Fibroblast of skin of left quadriceps (primary cell): ENCODE measurements at places on chromosomes 11 and 22.

DNA sequence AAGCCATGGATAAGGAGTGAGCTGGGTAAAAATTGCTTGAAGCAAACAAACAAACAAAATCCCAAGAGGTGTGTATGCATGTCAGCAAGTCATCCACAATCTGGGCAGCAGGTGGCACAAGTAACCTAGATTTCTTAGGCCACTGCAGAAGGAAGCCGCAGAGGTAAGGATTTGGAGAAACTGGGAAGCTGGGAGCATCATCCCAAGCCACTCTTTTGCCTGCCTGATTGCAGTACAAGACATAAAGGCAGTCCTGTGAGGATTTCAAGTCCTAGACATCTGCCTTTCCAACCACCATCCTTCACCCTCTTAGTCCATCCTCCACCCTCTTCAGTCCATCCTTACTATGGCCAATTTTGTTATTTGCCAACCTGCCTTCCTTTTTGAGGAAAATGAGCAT lies 67.2 kb upstream of the BMAL1 start:
- peak; percentile 51 for DNase-seq

- DNase-seq, result no peak
Measured at GRCh38 chr11:21615955-21616371, 576.9 kb upstream of the ANO5 start.

GRCh38 chr22:30399718-30400117 lies 2.9 kb downstream of the SEC14L2 start:
- no peak for DNase-seq

DNA sequence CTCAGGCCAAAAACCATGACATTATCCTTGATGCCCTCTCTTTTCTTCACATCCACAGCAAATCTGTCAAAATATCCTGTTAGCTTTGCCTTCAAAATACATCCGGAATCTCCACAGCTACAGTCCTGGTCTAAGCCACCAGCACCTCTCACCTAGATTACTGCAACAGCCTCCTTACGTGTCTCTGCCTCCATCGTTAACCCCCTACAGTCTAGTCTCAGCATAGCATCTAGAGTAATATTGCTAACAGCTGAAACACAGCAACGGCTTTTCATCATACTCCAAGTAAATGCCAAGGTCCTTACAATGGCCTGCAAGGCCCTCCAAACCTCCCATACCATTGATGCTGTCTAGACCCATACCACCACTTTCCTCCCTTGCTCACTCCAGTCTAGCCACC lies 4.4 kb downstream of the TSG101 start:
- DNase-seq, result no peak

GRCh38 chr11:132913886-132914285 lies 618.4 kb downstream of the OPCML start:
- no peak for DNase-seq

- no peak for DNase-seq
Measured at GRCh38 chr11:1352696-1353382, 36.9 kb upstream of the BRSK2 start.

GRCh38 chr22:48332438-48333322 lies 1495.0 kb downstream of the BRD1 start:
- no peak for DNase-seq

DNA sequence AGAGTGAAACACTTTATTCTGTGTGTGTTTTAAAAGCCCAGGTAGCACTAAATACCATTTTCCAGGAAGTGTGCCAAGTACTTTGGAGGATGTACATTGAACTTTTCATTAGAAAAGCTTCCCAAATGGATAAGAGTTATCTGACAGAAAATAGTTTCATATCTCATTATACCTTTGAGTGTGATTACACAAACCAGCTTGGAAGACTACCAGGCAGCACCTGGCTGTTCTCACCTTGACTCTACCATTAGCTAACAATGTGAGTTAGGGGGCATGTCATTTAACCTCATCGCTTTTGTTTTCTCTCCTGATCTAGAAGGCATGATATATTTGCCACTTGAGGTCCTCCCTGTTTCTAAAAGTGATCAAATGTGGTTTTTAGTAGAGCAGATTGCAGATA lies 50.2 kb downstream of the GRM5 start:
- DNase-seq, result no peak

GRCh38 chr22:37943136-37943824 lies 10.1 kb downstream of the C22orf23 start:
- DNase-seq, result no peak

- no peak for DNase-seq
Measured at GRCh38 chr11:17601676-17602075, 54.6 kb downstream of the OTOG start.

DNA sequence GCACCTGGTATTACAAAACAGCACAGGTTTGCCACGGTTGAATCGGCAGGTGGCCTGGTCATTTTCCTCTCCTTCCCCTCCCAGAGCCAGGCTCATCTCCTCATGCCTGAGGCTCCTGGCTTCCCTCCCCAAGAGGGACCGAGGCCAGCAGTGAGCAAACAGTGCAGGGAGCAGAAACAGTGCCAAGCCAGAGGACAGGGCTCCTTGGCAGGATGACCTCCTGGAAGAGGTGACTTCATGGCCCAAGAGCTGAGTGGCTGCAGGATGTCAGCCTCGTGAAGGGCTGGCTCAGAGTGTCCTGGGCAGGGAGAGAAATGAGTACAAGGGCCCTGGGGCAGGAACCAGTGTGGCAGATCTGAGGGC lies 22.8 kb upstream of the PPFIA1 start:
- no peak for DNase-seq

- DNase-seq, result no peak
Measured at GRCh38 chr11:7538466-7539454, 25.0 kb downstream of the PPFIBP2 start.

GRCh38 chr11:2703363-2704141 lies 3.8 kb upstream of the KCNQ1OT1 start:
- peak; percentile 53 for DNase-seq

DNA sequence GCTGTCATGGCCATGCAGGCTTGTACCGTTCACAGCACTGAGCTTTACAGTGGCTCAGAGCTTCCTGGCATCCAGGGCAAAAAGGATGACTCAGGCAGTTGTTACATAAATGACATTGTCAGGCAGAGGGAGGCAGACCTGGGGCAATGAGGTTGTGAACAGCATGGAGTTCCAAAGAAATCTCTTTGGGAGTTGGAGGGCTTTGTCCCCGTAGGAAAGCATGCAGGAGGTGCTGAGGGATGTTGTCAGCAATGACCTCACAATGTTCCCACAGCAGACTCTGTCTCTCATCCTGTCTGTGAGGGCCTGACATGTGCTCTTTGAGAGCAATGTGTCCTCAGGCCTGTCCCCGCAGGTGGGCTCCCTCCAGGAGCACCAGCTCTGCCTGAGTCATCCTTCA lies 25.9 kb upstream of the PDE2A start:
- DNase-seq, result no peak

DNA sequence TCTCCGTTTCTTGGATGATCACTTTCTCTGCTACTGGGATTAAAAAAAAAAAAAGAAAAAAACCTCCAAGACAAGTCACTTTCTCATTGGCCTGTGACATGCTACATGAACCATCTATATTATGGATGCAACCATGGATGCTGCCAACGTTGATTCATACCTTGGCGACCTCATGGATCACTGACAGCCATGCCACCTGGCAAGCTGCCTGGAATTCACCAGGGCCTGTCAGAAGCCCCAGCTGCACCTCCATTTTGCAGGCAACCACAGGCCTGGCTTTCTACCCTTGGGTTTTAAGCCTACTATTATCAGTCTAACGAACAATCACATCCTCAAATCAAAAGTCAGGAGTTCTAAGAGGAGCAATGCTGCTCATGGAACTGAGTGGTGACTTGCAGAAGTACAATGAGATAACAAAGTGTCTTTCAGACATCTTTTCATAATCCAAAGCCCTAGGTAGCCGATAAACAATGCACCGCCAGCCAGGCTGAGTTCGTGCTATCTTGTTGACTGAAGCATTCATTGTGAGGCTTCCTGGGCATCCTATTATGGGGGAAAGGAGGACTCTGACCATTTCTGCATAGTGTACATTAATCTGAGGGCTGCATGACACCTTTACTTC lies 48.0 kb upstream of the CADM1 start:
- DNase-seq, result no peak

GRCh38 chr11:10443152-10443551 lies 11.9 kb upstream of the AMPD3 start:
- DNase-seq, result no peak

GRCh38 chr11:102559839-102560238 lies 29.3 kb upstream of the MMP7 start:
- DNase-seq, result no peak

DNA sequence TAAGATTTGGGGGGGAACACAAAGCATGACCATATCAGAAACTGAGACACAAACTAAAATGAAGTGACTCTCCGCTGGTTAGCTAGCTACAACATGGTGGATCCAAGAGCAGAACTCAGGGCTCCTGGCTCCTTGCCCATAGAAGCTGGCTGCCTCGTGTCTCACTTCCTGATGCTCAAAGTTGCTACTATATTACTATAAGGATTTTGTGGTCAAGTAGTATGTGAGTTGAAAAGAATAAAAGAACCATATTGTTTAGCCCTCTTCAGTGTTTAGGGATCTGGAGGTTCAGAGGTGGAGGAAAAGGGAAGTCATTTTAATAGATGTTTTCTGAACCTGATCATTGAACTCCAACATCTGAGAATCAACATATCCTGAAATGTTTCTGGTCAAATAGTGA lies 16.9 kb upstream of the SIK2 start:
- peak; percentile 73 for DNase-seq

GRCh38 chr11:68673306-68673945 lies 10.9 kb upstream of the GAL start:
- no peak for DNase-seq

- DNase-seq, result no peak
Measured at GRCh38 chr11:64303109-64304031, 2.0 kb upstream of the ESRRA start.

DNA sequence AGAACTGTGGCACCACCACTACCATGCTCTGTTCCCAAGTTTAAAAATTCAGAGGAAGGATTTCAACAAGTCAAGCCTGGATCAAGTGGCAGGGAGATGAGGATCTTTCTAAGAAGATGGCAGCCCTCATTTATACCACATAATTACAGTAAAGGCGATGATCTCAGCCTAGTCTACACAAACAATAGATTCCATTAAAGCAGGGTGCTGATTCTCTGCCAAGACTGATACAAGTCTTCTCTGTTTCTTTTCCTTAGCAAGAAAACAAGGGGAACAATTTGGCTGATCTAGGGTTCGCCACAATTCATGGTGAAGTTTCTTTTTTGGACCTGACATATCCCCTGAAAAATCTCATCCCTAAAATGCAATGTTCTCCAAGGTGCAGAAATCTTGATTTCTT lies 73.9 kb downstream of the PPFIBP2 start:
- DNase-seq, result no peak

DNA sequence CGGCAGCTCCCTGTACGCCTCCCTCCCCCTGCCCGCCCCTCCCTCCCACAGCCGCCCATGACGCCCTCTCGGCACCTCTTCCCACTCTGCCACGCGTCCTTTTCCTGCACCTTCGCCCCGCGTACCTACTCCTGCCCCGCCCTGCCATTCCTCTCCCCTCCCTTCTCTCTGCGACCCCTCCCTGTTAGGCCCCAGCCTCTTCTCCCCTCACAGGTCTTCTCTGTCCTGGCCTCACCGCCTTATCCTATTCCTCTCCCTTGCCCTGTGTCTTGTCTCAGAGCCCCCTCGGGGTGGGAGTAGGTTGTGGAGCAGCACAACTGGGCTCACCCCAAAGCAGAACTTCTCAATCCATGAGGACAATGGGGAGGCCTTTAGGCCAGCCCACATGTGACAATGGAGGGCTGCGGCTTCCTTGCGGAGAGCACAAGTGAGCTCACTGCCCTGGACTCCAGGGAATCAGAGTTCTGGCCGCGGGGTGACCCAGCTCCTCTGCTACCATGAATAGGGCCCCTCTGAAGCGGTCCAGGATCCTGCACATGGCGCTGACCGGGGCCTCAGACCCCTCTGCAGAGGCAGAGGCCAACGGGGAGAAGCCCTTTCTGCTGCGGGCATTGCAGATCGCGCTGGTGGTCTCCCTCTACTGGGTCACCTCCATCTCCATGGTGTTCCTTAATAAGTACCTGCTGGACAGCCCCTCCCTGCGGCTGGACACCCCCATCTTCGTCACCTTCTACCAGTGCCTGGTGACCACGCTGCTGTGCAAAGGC lies 539 bp downstream of the SLC35C1 start:
- DNase-seq, result peak; percentile 11

DNA sequence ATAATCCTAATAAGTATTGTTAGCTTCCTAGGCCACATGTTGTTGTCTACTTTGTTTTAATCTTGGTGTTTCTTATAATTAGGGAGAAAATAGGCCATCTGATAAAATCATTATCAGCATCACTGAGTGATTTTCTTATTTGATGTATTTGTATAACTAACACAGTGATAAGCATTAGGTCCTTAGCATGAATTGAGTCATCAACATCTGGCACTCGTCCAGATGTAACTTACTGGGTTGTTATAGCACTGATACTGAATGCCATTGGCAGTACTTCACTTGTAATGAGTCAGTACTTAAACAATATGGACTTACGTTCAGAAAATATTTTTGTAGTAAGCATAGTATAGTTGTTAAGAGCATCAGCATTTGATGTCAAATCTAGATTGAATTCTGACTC lies 16.2 kb downstream of the API5 start:
- DNase-seq, result peak; percentile 81
